Inflammatory macrophage (primary cell): ENCODE measurements at places on chromosomes 11 and 22.

GRCh38 chr22:46748908-46749675 lies 11.0 kb upstream of the CERK start:
- DNase-seq, result peak; percentile 61

- DNase-seq, result no peak
These were observed 10.9 kb downstream of the NCF4 start for GRCh38 chr22:36871669-36872081.

DNA sequence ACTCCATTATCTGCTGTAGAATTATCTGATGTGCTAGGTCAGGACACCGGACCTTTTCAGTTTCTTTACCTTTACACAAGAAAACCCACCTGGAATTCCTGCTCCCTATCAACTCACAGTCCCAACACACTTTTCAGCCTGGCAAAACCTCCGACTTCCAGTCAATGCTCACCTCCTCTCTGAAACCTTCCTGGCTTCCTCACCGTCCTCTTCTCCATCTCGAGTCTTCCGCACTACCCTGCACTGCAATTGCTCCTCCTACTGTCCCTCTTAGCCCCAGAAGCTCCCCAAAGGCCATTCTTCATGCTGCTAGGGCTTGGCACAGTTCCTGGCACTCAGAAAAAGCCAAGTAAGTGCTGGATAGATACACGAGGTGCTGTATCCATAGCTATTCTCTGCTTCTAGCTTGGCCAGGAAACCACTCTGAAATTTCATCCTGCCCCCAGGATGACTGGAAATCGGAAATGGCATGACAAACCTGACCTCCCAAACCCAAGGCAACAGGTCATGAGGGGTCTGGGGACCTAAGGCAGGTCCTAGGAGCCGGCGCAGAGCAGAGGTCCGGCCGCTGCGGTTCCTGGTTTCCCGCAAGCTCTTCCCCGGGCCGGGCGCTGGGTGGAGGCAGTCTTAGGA lies 702 bp downstream of the SYN3 start:
- DNase-seq, result no peak

GRCh38 chr11:76747915-76748860 lies 35.0 kb upstream of the TSKU start:
- no peak for DNase-seq

DNA sequence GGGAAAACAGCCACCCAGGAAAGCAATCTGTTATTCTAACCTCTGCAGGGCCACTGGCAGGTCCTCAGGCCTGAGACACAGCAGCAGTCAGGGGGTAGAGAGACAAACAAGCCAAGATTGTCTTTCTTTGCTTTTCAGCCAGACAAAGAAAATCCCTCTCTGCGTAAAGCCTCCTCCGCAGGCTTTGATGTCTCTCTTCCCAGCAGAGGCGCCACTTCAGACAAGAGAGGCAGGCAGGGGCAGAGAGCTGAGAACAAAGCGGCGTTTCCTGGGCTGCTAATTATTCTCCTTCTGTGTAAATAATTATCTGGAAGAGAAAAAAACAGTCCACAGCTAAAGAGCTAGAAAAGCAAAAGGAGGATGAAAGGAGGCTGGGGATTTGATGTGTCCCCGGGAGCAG lies 102.7 kb upstream of the SEZ6L start:
- DNase-seq, result no peak

GRCh38 chr22:28023774-28024173 lies 104.7 kb upstream of the PITPNB start:
- no peak for DNase-seq

- no peak for DNase-seq
These were observed 21.7 kb downstream of the POU2AF1 start for GRCh38 chr11:111357150-111358037.

DNA sequence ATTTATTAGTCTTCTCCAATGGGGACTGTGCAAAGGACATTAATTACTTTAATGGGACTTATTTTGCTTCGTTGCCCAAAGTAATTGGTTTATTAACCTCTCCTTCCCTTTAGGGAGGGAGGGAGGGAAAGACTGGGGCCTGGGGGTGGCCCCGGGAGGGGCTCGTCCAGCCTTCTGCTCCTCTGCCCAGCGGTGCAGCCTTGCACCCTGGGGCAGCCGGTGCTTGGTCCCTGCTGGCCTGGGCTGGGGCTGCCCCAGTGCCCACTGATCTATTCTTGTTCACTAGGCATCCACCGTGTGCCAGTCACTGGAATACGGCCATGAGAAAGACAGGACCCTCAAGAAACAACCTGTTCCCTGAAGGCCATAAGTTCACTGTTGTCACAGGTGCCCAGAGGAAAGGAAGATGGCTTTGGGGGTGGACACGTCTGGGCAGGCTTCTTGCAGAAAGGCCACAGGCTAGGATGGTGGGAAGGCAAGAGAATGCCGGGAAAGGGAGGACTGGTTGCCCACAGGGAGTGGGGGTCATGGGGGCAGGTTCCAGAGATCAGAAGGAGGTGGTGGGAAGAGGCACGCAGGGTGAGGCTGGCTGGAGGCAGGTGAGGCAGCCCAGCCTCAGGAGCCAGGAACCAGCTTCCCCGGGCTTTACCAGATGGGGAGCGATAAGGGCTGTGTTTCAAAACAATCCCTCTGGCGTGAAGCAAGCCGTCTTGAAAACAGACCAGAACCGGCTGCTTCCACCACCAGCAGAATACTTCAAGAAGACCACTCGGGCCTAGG lies 47.6 kb upstream of the KCNQ1OT1 start:
- no peak for DNase-seq

- no peak for DNase-seq
These were observed 8.8 kb downstream of the CLMP start for GRCh38 chr11:123186286-123186685.

- no peak for DNase-seq
These were observed 58.2 kb upstream of the GNAZ start for GRCh38 chr22:23012081-23012622.

GRCh38 chr11:14566331-14567063 lies 46.3 kb upstream of the PSMA1 start:
- DNase-seq, result no peak

DNA sequence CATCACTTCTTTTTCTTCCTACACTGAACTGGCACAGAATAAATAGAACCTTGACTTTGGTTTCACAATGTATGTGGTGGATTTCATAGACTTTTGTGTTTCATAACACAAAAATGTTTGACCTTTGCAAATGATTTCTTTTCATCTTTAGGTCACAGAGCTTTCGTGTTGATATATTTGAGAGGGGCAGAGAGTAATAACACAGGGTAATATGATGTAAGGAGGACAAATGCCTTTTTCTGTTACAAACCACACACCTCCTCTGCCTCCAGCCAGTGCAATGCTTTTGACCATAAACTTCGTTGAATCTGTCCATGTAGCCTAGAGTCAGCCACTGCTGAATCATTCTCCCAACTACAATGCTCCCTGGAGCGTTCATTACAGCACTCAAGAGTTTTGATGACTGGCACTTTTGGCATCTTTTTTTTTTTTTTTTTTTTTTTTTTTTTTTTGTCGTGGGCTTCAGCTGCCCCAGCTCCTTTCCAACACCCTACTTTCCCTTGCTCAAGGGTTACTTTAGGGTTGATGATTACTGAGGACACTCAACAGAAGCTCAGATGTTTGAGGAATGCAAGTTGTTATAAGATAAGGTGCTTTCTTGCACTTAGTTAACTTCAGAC lies 11.4 kb upstream of the CAT start:
- peak; percentile 89 for DNase-seq

GRCh38 chr11:40421208-40421981 lies 1038.1 kb downstream of the LRRC4C start:
- DNase-seq, result no peak

GRCh38 chr11:123718469-123718868 lies 23.0 kb downstream of the ZNF202 start:
- no peak for DNase-seq

DNA sequence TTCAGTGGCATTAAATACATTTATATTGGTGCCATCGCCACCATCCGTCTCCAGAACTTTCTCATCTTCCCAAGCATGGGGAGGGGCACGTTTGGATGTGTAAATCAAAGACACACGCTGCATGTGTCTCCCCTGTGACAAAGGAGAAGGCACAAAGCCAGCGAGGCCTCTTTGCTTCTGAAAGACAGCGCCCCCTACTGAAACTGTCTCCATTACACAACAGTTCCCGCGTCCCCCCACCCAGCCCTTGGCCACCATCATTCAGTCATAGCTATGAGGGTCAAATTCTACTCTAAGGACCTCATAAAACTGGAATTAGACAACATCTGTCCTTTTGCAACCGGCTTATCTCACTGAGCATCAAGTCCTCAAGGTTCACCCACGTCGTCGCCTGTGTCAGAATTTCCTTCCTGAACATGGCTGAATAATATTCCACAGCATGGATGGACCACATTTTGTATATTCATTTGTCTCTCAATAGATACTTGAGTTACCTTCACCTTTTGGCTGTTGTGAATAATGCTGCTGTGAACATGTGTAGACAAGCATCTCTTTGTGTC lies 64.8 kb downstream of the IGF2 start:
- DNase-seq, result no peak

GRCh38 chr11:105821372-105821771 lies 200.7 kb downstream of the MSANTD4 start:
- DNase-seq, result no peak

DNA sequence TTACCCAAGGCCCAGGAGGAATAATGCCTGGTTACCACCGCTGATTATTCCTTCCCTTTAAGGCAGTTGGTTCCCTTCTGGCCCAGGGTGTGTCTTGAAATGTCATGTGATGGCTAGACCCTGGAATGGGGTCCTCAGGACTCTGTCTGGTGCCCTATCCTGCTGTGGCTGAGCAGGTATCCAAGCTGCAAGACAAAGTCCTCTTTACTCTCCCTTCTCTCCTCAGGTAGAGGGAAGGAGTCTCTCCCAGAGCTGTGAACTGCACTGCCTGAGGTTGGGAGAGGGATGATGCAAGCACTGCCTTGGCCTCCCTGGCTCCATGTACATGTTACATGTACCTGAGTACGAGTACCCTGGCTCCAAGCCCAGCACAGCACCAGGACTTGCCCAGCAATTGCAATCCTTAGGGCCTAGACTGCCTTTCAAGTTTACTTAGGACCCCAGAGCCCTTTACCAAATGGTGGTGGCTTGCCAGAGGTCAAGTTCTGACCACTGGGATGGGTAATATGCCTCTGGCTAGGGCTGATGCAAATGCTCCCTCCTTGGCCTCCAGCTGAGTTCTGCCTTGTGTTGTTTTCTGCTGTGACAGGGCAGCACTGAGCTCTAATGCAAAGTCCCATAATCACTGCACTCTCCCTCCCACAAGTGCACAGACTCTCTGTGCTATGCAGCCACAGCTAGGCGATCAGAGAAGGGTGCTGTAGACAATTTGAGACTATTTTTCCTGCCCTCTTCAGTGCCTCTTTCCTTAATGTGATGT lies 20.7 kb upstream of the AQP11 start:
- DNase-seq, result no peak

GRCh38 chr11:119540370-119541125 lies 117.6 kb upstream of the THY1 start:
- DNase-seq, result no peak

GRCh38 chr11:94224078-94224477 lies 80.3 kb upstream of the IZUMO1R start:
- no peak for DNase-seq

GRCh38 chr11:2259897-2260451 lies 10.4 kb downstream of the ASCL2 start:
- DNase-seq, result no peak

- DNase-seq, result no peak
These were observed 14.3 kb upstream of the FGF19 start for GRCh38 chr11:69718147-69718546.

DNA sequence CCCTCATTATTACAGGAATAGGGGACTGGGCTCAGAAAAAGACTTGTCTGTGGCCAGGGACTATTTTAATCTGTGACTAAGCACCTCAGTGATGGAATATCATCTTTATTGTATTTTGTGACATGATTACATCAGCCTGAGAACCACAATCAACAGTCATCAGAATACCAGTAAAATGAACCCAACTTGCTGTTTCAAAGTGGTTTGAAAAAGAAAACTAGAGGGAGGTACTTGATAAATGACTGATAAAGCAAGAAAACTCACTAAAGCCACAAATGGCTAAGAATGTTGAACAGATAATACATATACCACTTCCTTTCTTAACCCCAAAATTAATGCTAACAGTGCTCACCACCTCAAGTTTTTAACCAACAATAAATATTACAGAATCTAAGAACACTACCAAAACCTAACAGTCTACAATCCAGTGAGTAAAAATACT lies 155.7 kb downstream of the ATG16L2 start:
- no peak for DNase-seq

GRCh38 chr11:63892228-63892627 lies 24.7 kb downstream of the RCOR2 start:
- peak; percentile 57 for DNase-seq

DNA sequence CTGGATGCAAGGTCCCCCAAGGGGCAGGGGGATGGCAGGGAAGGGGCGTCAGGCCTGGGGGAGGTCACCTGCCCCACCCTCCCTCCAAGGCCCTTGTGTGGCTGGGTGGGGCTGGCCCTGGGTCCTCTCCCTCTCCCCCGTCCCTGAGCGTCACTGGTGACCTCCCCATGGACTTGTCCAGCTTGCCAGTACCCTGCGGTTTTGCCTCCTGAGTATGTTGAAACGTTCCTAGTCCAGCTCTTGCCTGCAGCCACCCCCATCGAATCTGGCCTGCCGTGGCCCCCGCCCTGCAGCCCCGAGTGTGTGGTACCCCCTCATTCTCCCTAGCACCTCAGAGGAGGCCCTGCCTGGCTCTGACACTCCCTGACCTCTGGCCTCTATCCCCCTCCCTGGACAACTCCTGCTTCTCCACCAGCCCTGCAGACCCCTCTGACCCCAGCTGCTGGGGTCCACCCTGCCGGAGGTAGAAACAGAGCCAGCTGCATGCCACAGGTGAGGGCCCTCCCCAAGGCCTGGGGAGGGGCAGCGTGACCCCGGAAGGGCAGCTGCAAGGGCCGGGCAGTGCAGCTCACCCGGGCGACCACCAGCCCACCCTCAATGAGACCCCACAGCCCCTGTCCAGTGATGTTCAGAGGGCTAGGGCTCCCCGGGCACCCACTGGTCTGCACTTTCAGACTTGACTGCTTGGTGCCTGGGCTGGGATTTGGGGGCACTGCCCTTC lies 4.1 kb upstream of the MUC6 start:
- no peak for DNase-seq

- no peak for DNase-seq
These were observed 3.4 kb upstream of the TMEM184B start for GRCh38 chr22:38276166-38276565.

GRCh38 chr11:17923217-17923616 lies 89.6 kb downstream of the SERGEF start:
- no peak for DNase-seq

GRCh38 chr11:84501750-84502149 lies 1125.4 kb downstream of the DLG2 start:
- no peak for DNase-seq

DNA sequence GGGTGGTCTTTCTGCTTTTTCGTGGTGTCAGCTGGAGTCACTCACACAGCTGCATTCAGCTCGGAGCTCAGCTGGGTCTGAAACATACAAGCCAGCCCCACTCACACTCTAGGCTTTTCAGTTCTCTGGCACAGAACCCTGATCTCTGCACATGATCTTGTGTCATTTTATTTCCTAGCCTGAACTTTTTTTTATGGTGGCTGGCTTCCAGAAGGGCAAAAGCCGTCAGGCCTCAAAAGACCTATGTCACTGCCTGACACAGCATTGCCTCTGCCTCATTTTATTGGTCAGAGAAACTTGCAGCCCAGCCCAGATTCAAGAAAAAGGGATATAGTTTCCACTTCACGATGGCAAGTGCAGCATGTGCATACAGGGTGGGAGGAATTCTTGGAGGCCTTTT lies 117.8 kb downstream of the NTM start:
- no peak for DNase-seq

- DNase-seq, result no peak
These were observed 546 bp downstream of the GNB1L start for GRCh38 chr22:19853879-19854777.
